ENCODE measurements at places on chromosomes 1 and 21. TPM values are rescaled to one million over a fixed set of nuclear protein-coding genes. Genes with fewer than 3 reads are reported as not detected.

- no peak overlapping the region for H3K4me3 ChIP-seq
- DNase-seq, result no peak
- H3K36me3 ChIP-seq, result no peaks in the 10 kb centered on the region
- no peaks in the 10 kb centered on the region for H3K4me1 ChIP-seq
Measured at GRCh38 chr1:158026651-158027050, 33.2 kb downstream of the KIRREL1 start.

DNA sequence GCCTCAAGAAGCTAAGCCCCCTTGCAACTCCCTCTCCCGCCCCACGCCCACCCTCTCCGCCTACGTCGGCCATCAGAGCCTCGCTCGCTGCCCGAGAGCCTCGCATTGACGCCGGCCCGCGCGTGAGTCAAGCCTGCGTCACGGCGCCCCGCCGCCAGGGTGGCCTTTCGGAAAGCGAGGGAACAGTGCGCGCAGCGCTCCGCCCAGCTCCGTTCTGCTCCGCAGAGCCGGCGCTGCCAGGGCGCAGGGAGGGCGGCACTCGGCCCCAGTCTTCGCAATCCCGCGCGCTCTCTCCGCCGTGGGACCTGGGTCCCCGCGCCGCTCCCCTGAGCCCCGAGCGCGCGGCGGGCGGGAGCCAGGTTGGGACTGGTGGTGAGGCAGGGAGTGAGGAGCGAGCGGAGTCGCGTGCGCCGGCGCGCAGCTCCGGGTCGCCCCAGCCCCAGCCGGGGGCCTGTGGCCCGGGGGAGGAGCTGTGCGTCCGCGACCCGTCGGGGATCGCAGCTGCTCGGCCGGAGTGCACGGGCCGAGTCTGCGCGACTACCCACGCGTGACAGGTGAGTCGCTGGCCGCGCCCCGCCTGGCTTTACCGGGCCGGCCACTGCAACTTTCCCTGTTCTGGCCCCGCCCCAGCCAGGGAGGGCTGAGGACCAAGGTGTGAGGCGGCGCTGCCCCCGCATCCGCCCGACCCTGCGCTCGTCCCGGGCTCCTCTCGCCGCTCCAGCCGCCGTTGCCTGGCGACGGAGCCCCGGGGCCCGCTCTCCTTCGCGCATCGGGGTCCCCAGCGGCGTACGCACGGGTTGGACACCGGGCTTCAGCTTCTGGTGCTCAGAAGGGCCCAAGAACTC is at the start of gene SLC6A17:
TSS of gene SLC6A17 (plus strand) at position 165 of the 845 bp plus-strand sequence. CDS start 16,436 bp downstream, outside the sequence.
- peaks cover 29% of the 10 kb centered on the region for H3K27me3 ChIP-seq
- H3K4me3 ChIP-seq, result no peak within 1 kb of the TSS
- DNase-seq, result no peak
- H3K4me1 ChIP-seq, result no peaks in the 10 kb centered on the region
- H3K27ac ChIP-seq, result no peak within 1 kb of the TSS

Gene HEYL
- 0.07 TPM for total RNA-seq

Gene TMEM51
- total RNA-seq, result 0.11 TPM

Gene SGIP1
- not detected for total RNA-seq
